ENCODE measurements at places on chromosomes 5 and 9. TPM values are rescaled to one million over a fixed set of nuclear protein-coding genes. Genes with fewer than 3 reads are reported as not detected.

DNA sequence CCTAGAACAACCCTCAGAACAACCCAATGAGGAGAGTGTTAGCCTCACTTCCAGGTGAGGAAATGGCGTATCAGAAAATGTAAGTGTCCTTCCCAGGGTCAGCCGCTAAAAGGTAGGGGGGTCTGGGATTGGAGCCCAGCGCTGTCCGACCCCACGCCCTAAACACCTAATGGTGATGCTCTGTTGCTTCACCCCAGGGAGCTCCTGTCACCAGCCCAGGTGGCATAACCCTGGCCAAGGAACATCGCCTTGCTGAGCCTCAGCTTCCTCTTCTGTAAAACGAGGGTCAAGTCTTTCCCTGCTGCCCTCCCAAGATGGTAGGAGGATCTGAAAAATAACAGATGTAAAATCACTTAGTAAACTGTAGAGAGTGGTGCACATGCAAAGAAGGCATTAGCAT is 132.5 kb downstream of the PAX5 start:
- no peak for DNase-seq

- DNase-seq, result no peak
Measured at GRCh38 chr5:16994565-16994964, 58.5 kb upstream of the MYO10 start.

DNA sequence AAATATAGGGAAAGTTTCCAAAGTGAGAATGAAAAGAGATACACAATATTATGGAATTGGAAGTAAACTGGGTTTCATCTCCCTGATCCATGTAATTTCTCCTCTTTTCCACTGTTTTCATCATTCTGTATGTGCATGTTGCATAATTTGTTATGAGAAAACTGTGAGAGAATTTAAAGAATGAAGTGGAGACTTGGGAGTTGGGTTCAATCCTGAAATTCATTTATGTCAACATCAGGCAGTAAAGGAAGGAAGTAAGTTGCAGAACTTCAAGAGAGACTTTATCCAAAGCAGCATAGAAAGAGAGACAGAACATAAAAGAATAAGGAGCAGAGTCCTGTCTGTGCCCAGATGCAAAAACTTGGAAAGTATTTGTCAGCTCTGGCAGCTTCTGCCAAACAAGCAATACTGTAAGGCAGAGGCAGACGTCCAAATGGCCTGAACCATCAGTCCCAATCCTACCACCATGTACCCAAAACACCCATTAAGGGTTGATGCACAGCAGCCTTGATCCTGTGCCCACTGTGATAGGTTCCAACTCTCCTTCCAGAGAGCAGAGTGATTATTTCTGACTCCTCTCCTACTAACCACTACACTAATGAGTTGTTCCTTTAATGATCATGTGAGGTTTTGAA is 425.3 kb upstream of the CDH6 start:
- no peak for DNase-seq

- DNase-seq, result no peak
Measured at GRCh38 chr5:1808439-1808838, 7.2 kb downstream of the NDUFS6 start.

DNA sequence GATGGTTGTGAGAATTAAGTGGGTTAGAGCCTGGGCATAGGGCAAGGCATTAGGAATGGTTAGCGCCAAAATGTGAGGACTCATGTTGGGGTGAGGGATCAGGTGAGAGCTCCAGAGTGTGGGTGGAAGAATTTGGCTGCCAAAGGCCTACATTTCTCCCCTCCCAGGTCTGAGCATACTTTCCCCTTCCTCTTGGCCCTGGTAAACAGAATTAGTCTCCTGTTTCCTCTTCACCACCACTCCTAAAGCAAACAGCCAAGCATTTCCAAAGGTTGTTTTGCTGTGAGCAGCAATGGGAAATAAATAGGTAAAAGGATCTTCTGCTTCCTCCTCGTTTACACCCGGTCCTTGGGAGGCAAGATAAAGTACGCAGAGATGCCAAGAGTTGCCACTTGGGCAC is 132.5 kb downstream of the ZSWIM6 start:
- no peak for DNase-seq

DNA sequence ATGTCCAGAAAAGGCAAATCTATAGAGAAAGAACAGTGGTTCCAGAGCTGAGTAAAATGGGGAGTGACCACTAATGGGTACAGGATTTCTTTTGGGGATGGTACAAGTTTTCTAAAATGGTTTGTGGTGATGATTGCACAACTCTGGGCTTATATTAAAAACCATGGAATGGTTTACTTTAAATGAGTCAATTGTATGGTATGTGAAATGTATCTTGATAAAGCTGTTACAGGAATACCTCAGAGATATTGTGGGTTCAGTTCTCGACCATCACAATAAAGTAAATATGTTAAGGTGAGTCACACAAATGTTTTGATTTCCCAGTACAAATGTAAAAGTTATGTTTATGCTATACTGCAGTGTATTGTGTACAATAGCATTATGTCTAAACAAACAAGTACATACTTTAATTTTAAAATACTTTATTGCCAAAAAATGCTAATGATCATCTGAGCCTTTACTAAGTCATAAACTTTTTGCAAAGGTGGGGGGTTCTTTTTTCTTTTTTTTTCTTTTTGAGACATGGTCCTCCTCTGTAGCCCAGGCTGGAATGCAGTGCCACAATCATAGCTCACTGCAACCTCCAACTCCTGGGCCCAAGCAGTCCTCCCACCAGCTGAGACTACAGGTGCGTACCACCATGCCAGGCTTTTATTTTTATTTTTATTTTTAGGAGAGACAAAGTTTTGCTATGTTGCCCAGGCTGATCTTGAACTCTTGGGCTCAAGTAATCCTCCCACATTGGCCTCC is 65.9 kb downstream of the SHOC1 start:
- no peak for DNase-seq

DNA sequence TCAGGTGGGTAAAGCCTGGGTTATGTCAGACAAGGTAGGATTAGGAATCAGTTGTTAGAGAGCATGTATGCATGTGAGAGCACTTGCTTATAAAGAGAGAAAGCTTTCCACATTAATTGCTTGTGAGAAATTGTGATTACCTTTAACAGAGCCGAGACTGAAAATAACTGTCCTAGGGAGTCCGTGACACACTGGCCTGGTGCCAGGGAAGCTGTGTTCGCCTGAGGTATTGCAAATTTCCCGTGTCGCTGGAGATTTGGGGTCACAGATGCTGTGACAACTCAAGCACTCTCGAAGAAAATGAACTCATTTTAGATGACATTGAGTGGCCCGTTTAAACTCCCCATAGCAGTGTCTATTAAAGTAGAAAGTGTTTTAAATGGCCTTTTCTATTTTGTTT is 9.6 kb downstream of the SLC1A1 start:
- no peak for DNase-seq

- DNase-seq, result no peak
Measured at GRCh38 chr9:135887021-135887507, 20.3 kb downstream of the CAMSAP1 start.

- no peak for DNase-seq
Measured at GRCh38 chr9:126959336-126959735, 44.8 kb downstream of the RALGPS1 start.

GRCh38 chr5:142939006-142939405 is 168.8 kb downstream of the ARHGAP26 start:
- DNase-seq, result no peak

DNA sequence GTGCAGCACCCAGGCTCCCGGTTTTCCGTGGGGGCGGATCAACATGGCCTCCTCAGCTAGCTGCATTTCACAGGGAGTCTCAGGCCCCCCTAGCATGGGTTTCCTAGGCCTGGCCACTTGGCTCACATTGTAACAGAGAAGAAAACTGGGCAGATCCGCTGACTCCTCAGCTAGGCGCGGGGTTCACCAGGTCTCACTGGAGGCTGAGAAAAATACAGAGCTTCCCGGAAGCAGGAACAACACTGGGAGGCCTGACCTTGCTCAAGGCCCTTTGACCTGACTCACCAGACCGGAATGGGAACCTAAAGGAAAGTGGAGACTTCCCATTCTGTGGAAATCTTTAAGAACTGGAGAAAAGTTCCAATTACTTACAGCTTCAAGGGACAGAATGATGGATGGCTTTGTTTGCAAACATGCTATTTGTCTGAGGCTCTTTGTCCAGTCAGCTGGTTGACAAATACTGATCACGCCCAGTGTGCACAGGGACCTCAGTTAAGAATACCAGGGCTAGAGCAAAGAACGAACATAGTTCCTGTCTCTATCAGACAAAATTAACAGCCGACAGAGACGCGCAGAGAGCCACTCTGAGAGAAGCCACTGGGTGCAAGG is 88.7 kb upstream of the LRRTM2 start:
- DNase-seq, result no peak

DNA sequence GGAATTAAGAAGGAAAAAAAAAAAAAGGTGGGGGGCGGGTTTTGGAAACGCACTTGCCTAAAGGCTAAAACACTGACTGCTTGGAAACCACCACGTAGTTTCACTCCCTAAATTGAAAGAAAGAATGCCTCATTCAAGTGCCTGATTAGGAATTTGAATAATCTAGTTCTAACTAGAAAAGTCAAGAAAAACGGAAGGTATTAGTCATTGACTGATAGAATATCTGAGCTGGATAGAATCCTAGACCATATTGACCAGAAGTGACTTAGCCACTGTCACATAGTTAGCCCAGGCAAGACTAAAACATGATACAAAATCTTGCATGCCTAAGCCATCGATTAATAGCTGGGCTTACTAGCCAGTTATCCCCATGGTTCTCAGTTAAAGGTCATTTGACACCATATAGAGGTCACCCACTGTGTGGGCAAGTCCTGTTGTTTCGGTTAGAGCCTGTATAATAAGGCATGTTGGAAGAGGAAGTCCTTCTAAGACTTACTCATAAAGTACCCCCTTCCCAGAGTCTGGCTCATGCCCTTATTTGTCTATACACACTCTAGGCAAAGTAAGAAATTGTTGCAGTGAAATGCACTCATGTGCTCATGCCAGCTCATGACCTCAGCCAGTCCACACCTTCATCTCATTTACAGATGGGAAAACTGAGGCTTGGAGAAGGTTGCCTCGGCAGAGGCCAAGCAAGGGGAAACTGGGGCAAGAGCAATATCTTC is 40.2 kb downstream of the SH3RF2 start:
- DNase-seq, result no peak

GRCh38 chr5:96439477-96440184 is 6.6 kb upstream of the PCSK1 start:
- no peak for DNase-seq

- DNase-seq, result no peak
Measured at GRCh38 chr5:172405226-172406107, 48.9 kb downstream of the SH3PXD2B start.

GRCh38 chr9:134811079-134811672 is 69.4 kb upstream of the FCN2 start:
- DNase-seq, result no peak

DNA sequence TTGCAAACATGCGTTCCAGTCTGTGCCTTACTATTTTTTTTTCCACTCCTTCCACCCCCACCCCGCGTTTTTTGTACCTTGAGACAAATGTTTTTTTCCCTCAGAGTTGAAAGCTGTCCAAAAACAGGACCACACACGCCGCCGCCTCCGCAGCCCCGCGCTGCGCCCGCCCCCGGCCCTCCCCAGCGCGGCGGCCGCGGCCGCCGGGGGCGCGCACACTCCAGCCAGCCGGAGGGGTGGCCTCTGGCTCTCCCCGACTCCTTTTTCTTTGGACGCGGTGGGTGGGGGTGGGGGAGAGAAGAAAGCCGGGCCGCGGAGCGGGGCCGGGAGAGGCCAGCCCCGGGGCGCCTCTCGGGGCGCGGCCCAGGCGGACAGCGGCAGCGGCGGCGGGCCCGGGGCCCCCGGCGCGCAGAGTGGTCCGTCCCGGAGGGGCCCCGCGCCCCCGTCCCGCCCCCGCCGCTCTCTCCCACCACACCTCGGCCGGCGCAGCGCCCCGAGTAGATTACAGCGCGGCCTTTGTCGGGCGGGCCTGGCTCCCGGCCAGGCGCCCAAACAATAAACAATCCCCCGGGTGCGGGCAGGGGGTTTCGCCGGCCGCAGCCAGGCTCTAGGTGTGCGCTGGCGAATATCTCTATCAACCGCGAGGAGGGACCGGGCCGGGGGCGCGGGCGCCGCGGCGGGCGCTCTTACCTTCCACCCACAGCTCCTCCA is 10.9 kb downstream of the PTCH1 start:
- no peak for DNase-seq

DRD1 gene
- not detected for polyA plus RNA-seq

BAG1 gene
- polyA plus RNA-seq, result 91.2 TPM

GABRA6 gene
- polyA plus RNA-seq, result not detected

All from right renal pelvis (tissue), 4 donors.